ENCODE measurements at places on chromosomes 5 and 9. TPM values are rescaled to one million over a fixed set of nuclear protein-coding genes. Genes with fewer than 3 reads are reported as not detected.

- no peak for DNase-seq
Observed at GRCh38 chr5:14506661-14507060, 74.9 kb upstream of the OTULINL start.

- DNase-seq, result no peak
Observed at GRCh38 chr5:163458778-163459385, 1.0 kb downstream of the NUDCD2 start.

DNA sequence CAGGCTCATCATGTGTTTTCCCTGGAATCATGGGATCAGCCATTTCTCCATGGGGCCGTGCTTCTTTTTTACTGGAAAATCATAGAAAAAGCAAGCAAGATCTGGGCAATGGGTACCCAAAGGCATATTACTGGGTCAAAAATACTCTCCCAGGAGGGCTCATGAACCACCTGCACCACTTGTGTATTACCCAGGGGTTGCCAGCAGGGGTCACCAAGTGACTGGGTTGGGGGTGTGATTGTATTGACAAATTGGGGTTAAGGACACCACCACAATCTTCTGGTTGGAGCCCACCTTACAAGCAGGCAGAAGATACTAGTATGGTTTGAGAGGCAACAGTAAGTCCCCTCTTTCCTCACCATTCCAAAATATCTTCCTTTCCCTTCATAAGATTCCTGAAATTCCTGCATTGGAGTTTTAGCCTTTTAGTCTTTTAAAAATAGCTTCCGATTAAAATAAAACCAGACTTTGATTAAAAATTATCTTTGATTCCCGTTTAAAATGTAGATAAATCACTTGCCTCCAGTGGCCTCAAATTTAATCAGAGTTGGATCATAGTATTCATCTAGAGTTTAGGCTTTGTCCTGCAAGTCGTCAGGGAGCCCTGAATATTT lies 603.3 kb downstream of the KIF4B start:
- no peak for DNase-seq

DNA sequence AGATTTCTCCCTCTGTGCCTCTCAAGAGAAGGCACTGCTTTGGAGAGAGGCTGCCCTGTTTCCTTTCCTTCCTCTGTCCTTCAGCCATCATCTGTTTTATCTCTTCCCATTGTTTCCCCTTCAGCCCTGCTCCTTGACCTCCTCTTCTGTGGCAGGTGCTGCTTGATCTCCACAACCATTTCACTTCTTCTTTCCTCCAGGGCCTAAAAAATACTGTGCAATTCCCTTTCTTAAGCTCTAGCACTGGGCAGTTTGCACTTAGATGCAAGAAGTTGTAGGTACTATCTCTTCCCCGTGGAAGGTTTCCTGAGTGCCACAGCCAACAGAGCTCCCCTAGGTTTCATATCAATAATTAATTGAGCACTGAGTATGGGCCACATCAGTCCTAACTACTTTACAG lies 8.8 kb upstream of the ADRB2 start:
- no peak for DNase-seq

- no peak for DNase-seq
Observed at GRCh38 chr5:172421-172820, 18.9 kb upstream of the LRRC14B start.

DNA sequence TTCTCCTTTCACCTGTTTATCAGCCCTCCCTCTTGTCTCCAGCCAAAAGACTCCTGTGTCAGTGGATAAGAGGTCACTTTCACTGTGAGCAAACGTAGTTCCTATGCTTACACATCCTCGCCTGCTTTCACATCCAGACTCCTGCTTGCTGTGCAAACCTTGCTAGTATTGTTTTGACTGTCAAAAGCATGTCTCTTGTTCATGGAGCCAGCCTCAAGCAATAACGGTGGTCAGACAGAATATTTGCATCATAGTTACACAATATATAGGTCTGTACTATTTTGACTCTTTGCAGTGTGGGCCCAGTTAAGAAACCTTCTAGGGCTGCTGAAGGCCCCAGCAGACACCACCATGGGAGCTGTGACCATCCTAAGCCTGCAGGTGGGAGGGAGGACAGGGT lies 420.0 kb downstream of the SEMA5A start:
- no peak for DNase-seq

- DNase-seq, result peak; percentile 78
Observed at GRCh38 chr5:139635606-139636206, 12.4 kb upstream of the CXXC5 start.

- no peak for DNase-seq
Observed at GRCh38 chr9:18881758-18882157, 151.3 kb downstream of the SAXO1 start.

DNA sequence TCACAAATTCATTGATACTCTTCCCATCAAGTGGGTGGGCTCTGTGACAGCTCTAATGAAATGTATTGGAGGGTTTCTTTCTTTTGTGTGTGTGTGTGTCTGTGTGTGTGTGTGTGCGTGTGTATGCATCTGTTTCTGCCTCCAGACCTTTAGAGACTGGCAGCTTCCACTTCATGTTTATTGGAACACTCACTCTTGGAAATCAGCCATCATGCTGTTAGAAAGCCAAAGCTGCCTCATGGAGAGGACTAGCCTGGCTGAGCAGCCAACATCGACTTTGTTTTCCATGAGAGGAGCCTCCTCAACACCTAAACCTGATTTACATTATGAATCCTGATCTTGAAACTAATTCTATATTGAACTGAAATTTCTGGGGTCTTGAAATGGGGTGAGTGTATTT lies 128.5 kb upstream of the FAM174A start:
- no peak for DNase-seq

- DNase-seq, result no peak
Observed at GRCh38 chr5:57402761-57403160, 79.8 kb downstream of the ACTBL2 start.

DNA sequence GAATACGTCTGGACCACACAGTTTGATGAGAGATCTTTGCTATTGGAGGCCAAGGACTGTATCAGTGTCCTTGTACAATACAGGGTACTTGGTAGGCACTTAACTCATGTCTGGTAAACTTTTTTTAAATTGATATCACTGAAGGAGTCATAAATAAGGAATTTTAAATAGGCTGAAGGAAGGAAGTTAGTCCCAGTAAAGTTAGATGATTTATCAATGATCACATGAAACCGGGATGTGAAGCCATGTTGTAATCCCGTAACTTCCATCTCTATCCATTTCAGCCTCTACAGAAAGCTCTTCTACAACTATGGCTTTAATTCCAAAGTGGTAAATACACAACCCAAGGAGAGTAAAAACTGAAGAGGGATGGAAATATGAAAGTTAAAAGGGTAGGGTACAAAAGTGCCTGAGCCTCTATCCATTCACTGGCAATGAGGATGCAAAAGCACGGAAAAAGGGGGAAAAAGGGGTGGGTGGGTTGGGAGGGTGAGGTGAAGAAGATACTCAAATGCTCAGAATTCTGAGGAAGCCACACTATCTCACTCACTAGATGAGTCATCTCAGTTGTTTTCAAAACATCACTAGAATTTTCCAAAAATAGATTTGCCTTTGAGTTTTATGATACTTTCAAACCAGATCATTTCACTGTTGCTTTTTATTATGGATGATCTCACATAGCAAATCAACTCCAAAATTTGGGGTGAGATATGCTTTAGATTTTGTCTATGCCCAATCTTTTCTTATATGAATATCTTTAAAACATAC lies 1053.5 kb downstream of the NR2F1-AS1 start:
- DNase-seq, result no peak

DNA sequence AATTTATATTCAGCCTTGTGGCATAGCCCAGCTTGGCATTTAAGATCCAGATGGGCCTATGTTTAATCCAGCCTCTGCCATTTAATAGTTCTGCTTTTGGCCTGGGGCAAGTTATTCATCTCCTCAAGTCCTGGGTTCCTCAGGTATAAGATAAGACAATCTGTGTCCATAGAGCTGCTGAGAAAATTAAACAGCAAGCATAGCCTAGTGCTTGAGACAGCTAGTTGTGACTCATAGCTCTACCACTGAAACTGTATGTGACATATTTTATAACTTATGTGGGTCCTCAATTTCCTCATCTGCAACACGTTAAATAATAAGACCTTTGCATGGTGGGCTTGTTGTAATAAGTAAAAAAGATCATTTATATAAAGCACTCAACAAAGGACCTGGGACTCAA lies 53.3 kb upstream of the ATP10B start:
- DNase-seq, result no peak

GRCh38 chr5:83321483-83322055 lies 150.0 kb upstream of the VCAN start:
- DNase-seq, result no peak

DNA sequence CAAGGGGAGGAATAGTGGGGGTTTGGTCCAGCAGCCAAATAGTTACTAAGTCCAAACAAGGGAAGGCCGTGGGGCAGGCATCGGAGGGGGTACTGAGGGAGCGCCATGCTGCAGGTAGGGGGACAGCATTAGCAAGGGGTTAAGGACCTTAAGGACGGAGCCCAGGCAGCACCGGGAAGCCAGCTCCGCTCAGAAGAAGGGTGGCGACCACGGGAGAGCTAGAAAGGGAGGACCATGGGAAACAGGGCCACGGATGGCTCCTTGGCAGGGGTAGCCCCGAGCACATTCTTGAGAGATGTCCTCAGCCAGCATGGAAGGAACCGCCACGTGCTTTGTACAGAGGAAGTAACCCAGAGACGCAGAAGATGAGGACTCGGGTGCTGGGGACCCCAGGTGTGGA lies 76.2 kb upstream of the STXBP1 start:
- DNase-seq, result no peak

GRCh38 chr5:155475318-155475717 lies 461.8 kb downstream of the KIF4B start:
- DNase-seq, result no peak

DNA sequence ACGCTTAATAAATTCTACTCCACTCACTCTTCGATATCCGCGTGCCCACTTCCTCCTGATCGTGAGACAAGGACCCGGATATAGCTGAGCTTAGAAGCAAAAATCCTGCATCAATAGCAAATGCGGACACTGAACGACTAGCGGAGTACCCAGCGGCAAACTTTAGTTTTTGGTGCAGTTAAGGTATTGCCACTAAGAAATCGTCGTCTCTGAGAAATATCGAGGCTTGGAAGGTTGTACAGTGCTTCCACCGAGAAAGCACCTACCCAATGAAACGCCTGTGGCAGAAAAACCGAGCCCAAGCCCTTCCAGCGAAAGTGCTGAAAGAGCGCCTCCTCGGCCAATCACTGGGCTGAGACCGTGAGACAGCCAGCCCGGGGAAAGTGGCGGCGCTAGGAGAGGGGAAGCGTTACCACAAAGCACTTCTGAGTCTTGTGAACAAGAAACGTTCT lies 32.2 kb downstream of the ANXA2R start:
- peak; percentile 65 for DNase-seq

DNA sequence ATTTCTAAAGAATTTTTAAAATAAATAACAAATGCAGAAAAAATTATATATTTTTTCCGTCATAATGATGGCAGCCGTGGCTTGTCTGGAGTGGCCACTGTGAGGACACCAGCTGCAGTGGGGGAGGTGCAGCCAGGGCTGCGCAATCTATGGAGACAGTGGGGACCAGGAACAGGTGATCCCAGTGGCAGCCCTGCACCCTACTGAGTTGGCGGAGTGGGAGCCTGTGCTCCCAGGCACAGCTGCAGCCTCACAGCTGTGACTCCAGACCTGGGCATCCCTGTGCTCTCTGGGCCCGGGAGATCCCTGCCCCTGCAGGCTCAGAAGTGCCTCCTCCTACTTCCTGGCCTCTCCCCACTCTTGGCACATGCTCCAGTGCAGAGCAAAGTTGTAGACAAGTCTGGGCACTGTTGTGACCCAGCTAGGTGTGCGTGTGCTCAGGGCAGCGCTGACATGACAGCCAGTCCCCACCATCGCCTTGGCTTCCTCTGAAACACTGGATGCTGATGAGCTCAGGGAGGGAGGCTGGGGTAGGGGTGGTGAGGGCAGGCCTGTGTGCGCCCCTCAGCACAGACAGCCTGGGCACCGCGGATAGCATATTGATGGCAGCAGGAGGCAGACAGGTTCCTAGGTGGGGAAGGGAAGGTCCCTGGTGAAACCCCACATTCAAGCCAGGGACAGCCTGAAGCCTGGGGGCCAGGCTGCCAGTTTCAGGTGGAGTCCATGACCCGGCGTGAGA lies 96.0 kb upstream of the PRR16 start:
- no peak for DNase-seq

DNA sequence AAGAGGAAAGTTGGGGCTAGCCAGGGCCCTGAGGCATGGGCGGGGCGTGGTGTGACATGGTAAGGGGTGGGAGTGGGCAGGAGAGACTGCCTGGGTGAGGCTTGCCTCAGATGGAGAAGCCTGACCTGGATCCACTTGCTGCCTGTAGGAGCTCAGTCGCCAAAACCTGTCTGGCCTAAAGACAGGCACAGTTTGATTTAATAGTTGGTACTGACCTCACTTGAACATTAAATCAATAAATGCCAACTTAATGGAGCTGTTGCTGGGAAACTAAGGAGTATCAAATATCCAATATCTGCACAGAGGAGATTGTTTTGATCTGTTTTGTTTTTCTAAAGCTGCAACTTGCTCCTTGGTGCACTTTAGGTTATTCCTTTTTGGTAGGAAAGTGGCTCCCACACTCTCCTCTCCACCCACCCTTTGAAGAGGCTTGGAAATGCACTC lies 86.4 kb downstream of the RCL1 start:
- DNase-seq, result no peak

DNA sequence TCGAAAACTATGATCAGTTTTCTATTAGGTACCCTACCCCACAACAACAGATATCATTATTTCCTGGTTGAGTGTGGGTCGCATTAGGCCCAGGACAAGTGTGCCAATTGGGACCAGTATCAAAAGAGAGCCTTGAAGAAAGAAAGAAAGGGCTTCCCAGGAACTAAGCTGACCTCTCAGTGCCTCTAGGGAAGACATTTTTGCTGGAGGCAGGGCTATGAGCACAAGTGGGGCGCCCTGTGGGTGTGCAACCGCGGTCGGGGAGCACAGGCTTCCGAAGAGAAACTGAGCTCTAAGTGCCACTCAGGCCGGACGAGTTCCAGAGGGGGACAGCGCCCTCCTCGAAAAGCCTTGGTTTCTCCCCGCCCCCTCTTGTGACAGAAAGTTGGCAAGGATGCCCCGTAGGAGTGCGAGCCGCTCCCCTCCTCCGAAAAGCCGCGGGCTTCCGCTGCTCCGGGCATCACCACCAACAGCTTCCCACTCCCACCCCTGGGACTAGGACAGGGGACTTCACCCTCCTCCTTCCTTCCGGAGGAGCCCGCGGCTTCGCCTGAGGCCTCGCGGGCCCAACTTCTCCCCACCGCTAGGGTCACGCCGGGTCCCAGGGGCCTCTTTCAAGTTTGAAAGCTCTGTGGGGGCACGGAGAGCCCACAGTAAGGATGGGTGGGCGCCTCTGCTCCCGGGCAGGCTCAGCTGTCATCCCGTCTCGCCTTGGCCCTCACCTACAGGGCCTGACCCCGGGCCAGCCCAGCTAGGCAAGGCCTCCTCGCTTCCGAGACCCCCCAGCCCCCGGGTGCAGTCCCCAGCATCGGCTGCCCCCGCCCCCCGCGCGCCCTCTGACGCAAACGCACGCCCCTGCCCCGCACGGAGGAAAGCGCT lies 2.0 kb downstream of the NR2F1-AS1 start:
- DNase-seq, result peak; percentile 81

SLC6A19 gene
- not detected for total RNA-seq

PRELID1 gene
- total RNA-seq, result 121 TPM

KIAA1191 gene
- total RNA-seq, result 115 TPM

TTC16 gene
- 0.34 TPM for total RNA-seq

S1PR3 gene
- total RNA-seq, result 48.6 TPM

EQTN gene
- total RNA-seq, result 0.44 TPM

SLC34A1 gene
- not detected for total RNA-seq

CDH10 gene
- total RNA-seq, result not detected

PCA3 gene
- not detected for total RNA-seq

PRSS3 gene
- total RNA-seq, result 6.5 TPM

LCN9 gene
- not detected for total RNA-seq

IL9 gene
- not detected for total RNA-seq

SLC28A3 gene
- 4.9 TPM for total RNA-seq

AHRR gene
- 7.4 TPM for total RNA-seq

GFI1B gene
- not detected for total RNA-seq

TMEFF1 gene
- total RNA-seq, result not detected
